ENCODE measurements at places on chromosomes 4 and X.

GRCh38 chr4:123976819-123977218 lies 580.2 kb downstream of the SPRY1 start:
- DNase-seq: no peak

DNA sequence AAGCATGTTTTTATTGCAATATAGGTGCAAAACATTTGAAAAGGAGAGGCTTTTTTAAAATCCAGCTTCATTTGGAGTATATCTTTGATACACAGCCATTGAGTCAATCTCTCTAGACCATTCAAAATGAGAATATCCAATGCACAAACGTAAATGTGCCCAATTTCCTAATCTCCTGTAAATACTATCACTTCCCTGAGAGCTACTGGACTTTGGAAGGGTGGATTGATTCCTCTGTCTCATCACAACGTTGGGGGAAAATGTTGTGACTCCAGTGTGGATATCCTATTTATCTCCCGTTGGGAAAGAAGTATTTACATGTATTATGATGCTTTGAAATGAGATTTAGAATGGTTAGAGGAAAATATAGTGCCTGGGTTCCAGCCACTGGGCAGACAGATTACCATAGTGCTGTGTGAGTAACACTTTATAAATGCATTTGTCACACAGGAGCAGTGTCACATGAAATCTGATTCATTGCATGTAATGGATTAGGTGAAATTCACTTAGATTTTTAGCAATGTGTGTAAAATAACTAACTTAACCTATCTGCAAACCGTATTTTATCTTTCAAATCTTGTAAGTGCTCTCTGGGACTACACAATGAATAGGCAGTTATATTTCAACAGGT lies 64.4 kb upstream of the VCX3A start:
- DNase-seq: no peak

DNA sequence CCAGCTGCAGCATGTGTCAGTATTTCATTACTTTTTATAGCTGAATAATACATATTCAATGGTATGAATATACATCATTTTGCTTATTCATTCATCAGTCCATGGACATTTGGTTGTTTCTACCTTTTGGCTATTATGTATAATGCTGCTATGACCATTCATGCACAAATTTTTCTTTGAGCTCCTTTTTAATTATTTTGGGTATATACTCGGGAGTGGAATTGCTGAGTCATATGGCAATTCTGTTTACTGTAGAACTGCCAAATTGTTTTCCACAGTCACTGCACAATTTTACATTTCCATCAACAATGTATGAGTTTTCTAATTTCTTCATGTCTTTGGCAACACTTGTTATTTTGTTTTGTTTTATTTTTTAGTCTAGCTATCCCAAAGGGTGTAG lies 405.9 kb upstream of the PITX2 start:
- DNase-seq: no peak

DNA sequence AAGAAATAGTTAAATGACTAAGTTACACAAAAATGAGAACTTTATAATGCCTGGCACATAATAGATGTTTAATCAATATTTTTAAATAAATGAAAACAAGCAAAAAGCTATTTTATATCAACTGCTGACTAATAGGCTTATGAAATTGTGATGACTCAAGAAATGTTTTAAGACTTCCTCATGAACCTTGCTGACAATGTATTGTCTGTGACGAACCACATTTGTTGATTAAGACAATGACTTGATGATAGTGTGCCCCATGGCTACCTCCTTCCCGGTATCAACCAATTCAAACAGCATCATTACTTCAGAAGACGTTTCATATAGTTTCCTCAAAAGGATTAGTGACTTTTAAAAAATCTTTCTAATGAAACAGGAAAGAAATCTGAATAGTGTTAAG lies 7.9 kb downstream of the CXCL6 start:
- peak; percentile 36 for DNase-seq

DNA sequence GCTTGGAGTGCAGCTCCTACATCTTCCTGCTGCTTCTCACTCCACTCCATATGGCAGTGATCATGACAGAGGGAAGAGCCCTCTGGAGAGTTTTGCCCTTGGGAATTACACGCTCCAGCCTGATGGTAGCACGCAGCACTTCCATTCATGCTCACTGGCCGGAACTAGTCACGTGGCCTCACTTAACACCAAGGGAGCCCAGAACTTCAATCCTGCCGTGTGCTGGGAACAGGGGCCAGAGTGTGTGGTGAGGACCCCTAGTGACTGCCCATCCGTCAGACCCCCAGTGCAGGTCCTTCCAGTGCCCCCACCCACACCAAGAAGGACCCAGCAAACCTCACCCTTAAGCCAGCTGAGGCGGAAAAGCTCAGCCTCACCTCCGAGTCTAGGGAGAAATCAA lies 230.7 kb downstream of the EVC2 start:
- no peak for DNase-seq

GRCh38 chr4:128470492-128471053 lies 183.0 kb upstream of the PGRMC2 start:
- DNase-seq: no peak

- DNase-seq: no peak
Measured at GRCh38 chr4:85402371-85402770, 72.6 kb upstream of the ARHGAP24 start.

DNA sequence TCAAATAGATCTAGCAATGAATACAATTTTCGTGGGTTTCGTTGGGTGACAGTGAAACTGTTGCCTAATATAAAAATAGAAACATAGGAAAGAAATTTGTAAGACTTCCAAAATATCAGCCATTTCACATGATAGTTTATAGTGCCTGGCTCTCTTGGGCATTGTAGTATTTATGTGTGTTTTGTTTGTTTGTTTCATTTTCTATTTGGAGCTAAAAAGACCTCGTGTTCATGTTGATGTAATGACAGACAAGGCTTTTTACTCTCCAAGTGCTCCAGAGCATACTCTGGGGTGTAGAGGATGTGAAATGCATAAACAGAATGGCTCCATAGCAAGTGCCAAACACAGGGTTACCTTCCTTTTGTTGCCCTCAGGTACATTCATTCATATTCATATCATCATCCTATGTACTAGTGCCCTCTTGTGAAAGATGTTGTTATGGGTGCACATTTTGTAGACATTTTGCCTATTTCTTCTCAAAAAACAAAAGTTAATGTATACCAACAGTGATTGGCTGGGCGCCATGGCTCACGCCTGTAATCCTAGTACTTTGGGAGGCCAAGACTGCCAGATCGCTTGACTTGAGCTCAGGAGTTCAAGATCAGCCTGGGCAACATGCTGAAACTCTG lies 100.7 kb upstream of the AMOT start:
- peak; percentile 0 for DNase-seq

GRCh38 chrX:13571136-13571535 lies 1.7 kb downstream of the EGFL6 start:
- no peak for DNase-seq

DNA sequence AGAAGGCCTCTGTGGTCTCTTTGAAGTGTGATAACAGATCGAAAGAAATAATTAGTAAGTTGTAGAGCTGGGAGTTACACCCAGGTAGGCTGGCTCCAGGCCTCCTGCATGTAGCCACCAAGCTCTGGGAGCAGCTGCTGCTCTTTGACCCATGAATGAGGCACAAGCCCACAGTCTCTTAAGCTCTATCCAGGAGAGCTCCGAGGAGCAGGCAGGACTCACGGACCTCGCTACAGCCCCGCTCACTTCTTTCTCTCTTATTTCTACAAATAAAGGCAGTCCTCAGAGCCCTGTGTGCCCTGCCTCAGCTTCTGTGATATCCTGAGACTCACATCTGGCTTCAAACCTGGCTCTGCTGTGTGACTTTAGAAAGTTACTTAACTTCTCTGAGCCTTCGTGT lies 86.9 kb downstream of the EVC start:
- DNase-seq: no peak

DNA sequence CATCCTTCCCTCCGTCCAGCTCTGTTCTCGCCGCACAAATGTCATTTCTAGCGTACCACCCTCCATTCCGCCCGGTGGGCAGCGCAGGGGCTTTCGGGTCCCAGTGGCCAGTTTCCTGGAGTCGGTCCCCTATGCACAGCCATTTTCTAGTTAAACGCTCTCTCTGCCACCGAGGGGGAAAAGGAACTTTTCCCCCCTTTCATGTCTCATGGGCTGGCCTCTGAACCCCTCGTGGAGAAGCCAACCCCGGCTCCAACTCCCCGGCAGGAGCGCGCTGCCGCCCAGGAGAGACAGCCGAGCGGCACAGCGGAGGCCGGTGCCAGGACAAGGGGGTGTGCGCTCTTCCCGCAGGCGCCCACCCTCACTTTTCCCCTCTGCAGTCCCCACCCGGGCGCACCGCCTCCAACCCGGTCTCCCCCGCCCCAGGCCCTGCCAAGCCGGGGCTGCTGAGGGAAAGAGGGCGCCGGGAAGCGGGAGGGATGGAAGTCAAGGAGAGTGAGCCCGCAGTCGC lies 662 bp downstream of the APBB2 start:
- peak; percentile 21 for DNase-seq

GRCh38 chr4:137676357-137676998 lies 144.2 kb upstream of the PCDH18 start:
- no peak for DNase-seq

DNA sequence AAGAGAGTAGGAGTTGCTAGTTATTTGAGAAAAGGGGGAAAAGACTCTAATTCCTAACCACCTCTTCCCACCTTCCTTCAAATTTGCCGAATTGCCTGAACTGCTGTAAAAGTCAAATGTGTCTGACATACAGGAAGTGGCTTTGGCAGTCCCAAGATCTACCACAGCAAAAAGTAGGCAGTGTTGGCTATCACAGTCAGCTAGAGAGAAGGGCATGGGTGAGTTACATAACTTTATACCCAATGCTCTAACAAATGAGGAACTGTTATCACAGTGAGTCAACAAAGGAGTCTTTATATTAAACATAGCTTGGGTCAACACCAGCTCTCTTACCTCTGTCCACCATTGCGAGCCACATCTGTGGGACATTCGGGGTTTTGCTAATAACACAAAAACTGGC lies 2.4 kb upstream of the MBNL3 start:
- DNase-seq: no peak

DNA sequence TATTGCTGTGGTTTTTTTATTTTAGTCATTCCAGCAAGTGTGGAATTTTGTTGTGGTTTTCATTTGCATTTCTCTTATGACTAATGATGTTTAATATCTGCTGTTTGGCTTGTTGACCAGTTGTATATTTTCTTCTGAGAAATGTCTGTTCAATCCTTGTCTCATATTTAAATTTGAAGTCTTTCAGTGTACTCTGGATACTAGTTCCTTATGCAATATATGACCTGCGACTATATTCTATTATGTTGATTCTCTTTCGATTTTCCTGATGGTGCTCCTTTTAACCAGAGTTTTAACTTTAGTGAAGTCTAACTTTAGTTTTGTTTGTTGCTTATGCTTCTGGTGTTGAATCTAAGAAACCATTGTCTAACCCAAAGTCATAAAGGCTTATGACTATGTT lies 1528.0 kb downstream of the TECRL start:
- DNase-seq: no peak

DNA sequence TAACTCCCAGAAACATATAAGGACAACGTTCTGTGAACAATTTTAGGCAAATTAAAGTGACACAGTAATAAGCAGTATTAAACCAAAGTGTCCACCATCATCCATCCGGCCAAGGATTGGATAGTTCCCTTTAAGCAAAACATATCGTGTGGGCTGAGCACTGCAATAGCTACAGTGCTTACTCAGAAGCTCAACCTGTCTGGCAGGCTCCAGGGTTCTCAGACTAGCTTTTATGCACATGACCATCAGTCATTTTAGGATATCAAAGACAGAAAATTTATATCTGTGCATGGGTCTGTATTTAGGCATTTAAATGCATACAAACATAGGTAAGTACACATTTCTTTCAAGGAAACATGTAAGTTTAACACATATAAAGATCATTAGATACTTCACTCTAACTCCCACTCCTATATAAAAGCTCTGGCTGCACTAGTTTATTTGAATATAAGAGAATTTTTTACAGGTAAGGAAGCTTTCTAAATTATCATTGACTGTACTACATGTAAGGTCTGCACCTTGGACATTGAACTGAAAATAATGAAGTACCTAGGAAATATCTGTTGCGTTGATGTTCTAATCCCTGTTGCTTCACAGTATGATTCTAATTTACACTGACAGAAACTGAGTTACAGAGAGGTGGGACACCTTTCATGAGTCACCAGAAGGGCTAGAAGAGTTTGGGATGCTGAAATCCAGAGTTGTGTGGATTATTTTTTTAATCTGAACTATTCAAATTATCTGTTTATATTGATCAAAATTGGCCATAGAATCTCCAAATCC lies 67.6 kb downstream of the ELOVL6 start:
- DNase-seq: no peak

DNA sequence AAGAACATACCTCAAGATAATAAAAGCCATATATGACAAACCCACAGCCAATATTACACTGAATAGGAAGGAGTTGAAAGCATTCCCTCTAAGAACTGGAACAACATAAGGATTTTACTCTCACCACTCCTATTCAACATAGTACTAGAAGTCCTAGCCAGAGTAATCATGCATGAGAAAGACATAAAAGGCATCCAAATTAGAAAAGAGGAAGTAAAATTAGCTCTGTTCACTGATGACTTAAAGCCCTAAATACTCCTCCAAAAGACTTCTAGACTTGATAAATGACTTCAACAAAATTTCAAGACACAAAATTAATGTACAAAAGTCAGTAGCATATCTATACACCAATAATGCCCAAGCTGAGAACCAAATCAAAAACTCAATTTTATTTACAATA lies 235.7 kb downstream of the NKX6-1 start:
- DNase-seq: no peak

- DNase-seq: no peak
Measured at GRCh38 chrX:107442914-107443527, 6.4 kb upstream of the FRMPD3 start.

- no peak for DNase-seq
Measured at GRCh38 chr4:101290654-101291053, 56.7 kb downstream of the PPP3CA start.

- DNase-seq: no peak
Measured at GRCh38 chrX:22340022-22340616, 67.4 kb downstream of the CBLL2 start.

DNA sequence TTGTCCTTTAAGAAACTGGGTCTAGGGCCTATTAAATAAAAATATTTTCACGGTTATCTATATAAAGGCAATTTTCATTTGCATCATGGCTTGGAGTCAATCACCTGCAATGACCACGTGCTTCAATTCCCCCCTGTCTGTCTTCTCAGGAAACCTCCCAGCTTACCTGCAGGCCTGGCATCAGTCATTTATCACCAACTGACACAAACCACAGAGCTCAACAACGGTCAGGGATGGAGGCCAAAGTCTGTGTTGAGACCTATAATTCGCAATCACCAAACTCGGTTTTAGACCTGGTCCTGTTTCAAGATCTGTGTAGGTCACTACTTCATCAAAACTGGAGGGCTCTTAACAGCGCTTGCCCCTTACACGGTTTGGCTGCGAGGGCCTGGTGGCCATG lies 1.9 kb downstream of the SLC9A7 start:
- no peak for DNase-seq

GRCh38 chrX:17635231-17635630 lies 102.1 kb upstream of the SCML1 start:
- DNase-seq: peak; percentile 37

GRCh38 chr4:2746891-2747695 lies 9.0 kb downstream of the TNIP2 start:
- DNase-seq: no peak

Measured in A549 (cell line).